ENCODE measurements at places on chromosomes 11 and 22.

DNA sequence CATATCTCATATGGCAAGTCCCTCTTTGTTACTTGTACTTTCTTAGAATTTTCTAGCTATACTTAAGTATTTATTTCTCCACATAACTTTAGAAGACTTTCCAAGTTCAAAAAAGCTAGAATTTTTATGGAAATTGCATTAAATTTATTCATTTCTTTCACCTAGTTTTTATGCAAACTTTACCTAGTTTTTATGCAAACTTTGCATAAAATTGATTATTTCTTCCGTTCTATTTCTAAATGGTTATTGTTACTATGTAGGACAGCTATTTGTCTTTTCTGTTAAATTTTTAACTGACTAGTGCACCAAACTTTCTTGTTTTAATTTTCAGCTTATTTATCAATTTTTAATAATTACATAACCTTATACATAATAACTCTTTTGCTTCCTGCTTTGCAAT lies 3.2 kb upstream of the CREBZF start:
- no peak for DNase-seq

DNA sequence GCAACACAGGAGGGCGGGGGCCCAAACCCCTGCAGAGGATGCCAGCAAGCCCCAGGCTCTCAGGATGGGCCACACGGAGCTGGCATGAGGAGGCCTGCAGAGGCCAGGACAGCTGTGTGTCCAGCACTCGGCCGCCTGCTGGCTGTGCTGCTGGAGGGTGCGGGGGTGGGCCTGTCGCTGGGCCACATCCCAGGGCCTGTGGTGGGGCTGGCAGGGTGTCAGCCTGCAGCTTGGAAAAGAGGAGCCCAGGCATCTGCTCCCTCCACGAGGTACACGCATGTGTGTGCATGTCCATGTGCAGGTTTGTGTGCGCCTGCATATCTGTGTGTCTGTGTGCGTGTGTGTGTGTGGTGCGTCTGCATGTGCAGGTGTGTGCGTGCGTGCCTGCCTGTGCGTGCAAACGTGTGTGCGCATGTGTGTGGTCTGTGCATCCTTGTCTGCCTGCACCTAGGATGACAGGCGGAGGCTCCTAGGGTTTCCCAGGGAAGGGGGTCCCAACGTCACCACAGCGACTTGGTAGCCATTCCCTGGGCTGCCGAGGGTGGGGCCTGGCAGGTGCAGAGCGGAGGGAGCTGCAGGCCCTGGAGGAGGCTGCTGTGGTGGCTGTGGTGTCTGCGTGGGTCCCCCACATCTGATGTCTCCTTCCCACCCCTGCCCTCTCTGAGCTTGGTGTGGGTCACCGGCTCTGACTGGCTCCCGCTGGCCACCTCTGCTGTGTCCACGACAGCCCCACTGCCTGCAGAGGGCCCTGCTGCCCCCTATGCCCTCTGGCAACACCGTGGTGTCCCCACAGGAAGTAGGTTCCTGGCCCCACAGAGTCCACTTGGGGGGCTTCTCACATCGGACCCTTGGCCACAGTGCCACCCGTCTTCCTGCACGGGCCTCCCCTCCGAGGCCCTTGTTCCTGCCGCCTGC lies 17.1 kb downstream of the BRSK2 start:
- DNase-seq: no peak

GRCh38 chr11:69442012-69442806 lies 39.3 kb upstream of the LINC01488 start:
- no peak for DNase-seq

- no peak for DNase-seq
These were observed 71.3 kb downstream of the ATXN10 start for GRCh38 chr22:45742866-45743450.

GRCh38 chr22:27207907-27208306 lies 550.5 kb downstream of the MIAT start:
- DNase-seq: no peak

GRCh38 chr11:8352103-8352875 lies 88.6 kb upstream of the LMO1 start:
- no peak for DNase-seq

- DNase-seq: no peak
These were observed 18.4 kb downstream of the BCL2L13 start for GRCh38 chr22:17656870-17657395.

- no peak for DNase-seq
These were observed 314.7 kb upstream of the SORL1-AS1 start for GRCh38 chr11:121767433-121767832.
